ENCODE measurements at places on chromosomes 7 and 10. TPM values are rescaled to one million over a fixed set of nuclear protein-coding genes. Genes with fewer than 3 reads are reported as not detected.
A peak's percentile ranks its signal among the peaks of the same experiment; 100 is the strongest.

- DNase-seq = no peak
Observed at GRCh38 chr10:44015702-44016500, 367.2 kb upstream of the ZNF32 start.

DNA sequence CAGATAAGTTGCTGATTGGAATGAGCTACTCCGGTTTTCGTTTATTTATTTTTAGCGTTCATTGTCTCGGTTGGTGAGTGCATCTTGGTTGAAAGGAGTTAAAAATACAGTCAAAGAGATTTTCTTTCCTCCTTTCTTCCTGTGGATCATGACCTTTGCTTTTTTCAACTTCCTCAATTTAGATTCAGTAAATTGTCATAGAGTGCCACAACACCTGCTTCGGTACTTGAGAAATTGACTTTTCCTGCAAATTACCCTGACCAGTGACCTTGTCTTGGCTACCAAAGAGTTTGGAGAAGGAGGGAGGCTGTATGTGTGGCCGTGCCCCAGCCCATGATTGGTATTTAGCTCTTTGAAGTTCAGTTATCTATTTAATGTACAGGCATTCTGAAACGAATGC, 128.7 kb downstream of the FAM204A start:
- DNase-seq = no peak

- DNase-seq = no peak
Observed at GRCh38 chr10:121057269-121057668, 206.1 kb downstream of the WDR11 start.

The TMEM270 gene
- not detected for total RNA-seq

- DNase-seq = peak; percentile 10
Observed at GRCh38 chr10:68561865-68562649, 1.9 kb downstream of the TET1 start.

- DNase-seq = no peak
Observed at GRCh38 chr7:52781250-52781649, 254.2 kb upstream of the POM121L12 start.

DNA sequence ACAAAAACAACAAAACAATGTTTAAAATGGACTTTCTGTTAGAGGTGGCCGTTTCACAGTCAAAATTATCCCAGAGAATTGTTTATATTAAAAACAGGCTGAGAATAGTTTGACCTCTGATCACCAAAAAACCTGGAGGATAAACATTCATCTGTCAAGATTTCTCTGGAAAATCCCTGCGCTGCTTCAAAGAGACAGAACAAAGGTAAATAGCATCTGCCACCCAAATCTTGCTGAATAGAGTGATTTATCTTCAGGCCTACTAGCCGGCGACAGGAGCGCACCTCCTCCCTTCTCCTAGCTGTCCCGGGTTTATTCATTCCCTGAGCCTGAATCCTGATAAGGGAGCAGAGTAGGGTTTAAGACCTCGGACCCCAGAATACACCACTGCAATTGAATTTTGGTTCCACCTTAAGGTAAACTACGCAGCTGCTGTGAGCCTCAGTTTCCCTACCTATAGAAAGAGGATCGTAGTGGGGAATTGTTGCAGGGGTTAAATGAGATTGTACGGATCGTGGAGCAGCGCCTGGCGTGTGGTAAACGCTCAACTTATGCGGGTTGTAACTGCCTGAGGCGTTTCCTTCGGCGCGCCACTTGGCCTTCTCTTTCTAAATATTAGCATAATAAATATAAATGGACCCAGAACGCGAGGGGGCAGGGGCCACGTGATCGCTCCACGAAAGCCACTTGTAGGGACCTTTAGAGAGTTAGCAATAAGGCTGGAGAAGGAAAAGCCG, 498 bp upstream of the ST7 start:
- DNase-seq = no peak

- no peak for DNase-seq
Observed at GRCh38 chr10:25615926-25616325, 318.1 kb upstream of the MYO3A start.

- no peak for DNase-seq
Observed at GRCh38 chr7:151244841-151245346, 3.6 kb downstream of the SMARCD3 start.

Data from progenitor cell of endocrine pancreas (in vitro differentiated cells).